COR-L47 (cell line): ENCODE measurements at places on chromosomes 7 and 10.

- DNase-seq, result no peak
Observed at GRCh38 chr7:16638282-16639280, 7.0 kb downstream of the ANKMY2 start.

DNA sequence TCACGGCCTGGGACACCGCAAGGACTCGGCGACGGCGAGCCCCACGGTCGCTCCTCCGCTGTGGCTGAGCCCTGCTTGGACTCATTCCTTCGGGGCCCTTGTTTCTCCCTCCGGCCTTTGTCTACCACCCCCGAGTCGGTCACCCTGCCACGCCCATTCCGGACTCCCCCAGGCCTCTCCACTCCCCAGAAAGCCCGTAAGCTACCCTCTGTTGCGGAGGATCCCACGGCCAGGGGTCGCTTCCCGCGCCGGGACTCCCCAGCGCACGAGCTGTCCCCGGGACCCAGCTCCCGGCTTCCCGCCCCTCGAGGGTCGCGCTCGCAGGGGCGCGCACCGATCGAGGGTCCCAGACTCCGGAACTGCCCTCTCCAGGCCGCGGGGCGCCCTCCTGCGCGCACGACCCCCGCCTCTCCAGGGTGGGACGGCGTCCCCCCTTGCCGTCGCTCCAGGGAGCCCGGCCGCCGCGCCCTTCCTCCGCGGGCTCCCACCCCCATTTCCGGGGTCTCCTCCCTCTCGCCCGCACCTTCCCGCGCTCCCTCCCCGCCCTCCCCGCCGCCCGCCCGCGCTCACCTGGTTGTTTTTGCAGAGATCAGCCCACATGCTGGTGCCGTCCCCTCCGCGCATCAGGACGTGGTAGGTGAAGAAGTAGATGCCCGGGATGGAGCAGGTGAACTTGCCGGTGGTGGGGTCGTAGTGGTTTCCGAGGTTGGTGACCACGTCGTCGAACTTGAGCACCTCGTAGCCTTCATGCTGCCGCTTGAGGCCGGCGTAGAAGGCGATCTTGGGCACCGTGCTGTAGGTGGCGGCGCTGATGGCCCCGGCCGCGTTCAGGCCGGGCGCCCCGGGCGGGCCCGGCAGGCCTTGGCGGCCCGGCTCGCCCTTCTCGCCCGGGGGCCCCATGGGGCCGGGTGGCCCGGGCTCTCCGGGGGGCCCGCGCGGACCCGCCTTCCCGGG, 1.5 kb downstream of the C1QL3 start:
- no peak for DNase-seq

DNA sequence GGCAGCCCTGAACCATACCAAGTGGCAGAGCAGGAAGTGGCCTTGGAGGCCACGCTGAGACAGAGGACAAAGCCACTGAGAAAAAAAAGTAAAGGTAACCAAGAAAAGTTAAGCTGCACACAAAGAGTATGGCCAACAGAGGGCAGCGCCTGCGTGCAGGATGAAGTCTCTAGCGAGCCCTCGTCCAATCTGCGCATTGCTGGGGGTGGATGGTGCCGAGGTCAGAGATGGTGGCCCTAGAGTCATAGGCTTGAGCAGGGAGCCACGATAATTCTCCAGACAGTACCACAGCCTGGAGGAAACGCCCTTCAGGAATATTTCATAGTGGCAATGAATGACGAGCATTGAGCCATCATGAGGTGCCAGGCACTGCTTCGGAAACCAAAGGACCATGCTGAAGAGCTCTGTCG, 9.7 kb downstream of the ATP6V0E2 start:
- peak; percentile 11 for DNase-seq

GRCh38 chr7:130929896-130930659, 196.1 kb upstream of the KLF14 start:
- DNase-seq, result no peak

DNA sequence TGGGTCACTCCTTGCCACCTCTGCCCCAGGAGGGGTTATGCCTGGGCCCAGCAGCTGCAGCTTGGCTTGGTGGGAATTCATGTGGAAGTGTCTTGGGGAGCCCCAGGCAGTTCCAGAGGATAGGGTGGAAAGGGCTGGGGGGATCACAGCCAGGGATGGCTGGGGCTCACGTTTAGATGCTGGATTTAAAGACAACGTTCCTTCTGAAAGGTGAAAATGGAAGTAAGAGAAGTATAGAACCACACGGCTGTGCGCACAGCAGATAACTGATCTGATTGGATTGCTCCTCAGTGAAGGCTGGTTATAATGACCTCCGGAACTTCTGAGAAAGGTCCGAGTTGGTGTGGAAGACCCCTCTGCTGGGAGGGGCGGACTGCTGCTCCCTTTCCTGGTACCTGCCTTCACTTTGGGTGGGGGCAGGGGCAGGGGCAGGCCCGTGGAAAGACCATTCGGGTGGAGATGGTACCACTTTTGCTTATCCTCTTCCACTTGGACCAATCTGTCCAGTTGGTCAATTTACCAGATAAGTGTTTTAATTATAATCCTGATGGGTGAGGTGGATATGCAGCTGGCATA, 7.9 kb upstream of the MYL7 start:
- no peak for DNase-seq

GRCh38 chr10:73423309-73423708, 9.5 kb upstream of the ANXA7 start:
- no peak for DNase-seq

DNA sequence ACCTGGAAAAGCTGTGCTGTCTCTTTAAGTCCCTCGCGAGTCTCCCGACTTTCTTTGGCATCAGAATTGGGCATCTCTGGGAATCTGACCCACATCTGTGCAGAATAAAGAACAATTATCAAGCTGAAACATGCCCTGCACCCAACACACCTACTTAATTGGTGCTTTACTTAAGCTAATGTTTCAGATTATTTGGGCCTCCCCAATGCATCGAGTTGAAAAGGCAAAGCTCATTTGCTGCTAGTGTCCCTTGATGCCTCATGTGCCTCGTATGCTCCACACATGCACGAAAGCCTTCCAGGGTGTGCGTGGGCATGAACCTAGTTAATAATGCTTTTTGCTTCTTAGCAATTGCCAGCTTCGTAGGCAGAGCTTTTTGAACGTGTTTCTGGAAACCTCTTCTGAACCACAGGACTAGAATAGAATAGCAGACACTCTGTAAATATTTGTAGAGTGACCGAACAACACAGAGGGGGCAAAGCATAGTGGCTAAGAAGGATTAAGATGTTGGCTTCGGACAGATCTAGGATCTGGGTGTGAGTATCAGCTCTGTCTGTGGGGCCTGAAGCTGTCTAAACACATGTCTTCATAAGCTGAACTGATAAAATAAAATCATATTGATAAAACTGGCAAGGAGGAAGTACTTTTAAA, 26.7 kb upstream of the FGFR2 start:
- peak; percentile 51 for DNase-seq

DNA sequence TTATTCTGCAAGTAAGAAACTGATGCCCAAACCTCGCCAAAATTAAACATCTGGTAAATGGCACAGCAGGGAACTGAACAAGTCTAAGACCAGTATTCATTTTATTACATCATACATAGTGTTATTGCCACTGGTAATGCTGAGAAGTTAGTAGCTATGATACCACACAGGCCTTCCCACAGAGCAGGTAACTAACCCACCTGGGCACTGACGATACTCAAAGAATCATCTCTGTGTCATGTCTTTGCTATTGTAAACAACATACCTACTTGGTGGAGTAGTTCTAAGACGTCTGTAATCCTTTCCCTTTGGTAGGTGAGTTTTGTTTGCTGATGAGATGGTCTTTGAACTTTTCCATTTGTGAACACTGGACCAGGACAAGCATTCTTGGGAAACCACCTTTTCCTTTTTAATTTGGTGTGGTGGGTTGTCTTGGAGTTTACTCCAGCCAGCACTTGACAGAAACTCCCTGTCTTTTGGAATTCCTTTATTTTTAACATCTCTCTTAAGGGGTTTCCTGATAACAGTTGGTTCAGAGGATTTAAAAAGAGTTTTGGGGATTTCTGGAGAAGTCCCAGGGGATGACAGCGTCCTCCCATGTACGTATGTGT, 40.9 kb downstream of the PDSS1 start:
- no peak for DNase-seq

DNA sequence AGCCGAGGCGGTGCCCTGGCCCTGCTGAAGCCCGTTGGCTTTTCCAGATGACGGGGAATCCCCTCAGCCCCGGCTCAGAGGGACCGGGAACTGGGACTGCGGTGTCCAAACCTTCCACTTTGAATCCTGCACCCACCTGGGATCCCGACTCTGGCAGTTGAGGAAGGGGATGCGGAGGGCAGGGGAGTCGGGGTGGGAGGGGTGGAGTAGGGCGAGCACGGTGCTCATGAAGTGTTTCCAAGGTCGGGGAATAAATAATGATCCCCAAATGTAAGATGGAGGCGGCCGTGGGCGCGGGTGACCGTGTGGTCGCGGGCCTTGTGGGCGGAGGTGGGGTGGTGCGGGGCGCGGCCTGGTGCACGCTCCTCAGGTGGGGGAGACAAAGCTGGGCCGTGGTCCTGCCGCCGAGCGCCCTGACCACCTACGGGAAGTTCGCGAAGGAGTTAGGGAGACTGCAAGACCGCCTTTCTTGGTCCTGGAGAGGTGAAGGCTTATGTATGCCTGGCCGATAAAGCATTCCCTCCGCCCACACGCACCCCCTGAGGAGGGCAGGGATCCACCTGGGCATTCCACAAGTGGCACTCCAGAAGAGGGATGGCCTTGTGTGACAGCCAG, 1.4 kb downstream of the MTURN start:
- no peak for DNase-seq

DNA sequence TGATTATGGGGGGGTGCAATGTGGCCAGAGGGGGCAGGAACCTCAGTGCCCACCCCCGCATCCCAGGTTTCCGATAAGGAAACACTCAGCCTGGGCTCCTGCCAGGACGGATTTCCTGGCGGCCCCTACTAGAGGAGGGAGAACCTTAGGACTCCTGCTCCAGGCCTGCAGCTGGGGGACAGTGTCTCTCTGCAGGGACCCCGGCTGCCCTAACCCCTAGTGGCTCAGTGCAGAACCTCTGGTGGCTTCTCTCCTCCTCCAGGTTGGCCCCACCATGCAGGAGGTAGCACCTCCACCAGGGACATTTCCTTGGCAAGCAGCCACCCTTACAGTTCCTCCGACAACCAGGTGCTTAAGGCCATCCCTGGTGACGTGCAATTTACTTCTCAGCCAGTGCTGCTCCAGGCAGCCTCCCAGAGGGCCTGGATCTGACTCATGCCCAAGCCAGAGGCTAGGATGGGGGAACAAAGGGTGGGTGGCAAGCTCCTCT, 31.9 kb downstream of the SH2B2 start:
- peak; percentile 40 for DNase-seq
